Activated T-cell treated with anti-CD3 and anti-CD28 coated beads, Interleukin-2, amount 50 U/mL, for 48 hours (primary cell): ENCODE measurements at places on chromosomes 1 and 21.

DNA sequence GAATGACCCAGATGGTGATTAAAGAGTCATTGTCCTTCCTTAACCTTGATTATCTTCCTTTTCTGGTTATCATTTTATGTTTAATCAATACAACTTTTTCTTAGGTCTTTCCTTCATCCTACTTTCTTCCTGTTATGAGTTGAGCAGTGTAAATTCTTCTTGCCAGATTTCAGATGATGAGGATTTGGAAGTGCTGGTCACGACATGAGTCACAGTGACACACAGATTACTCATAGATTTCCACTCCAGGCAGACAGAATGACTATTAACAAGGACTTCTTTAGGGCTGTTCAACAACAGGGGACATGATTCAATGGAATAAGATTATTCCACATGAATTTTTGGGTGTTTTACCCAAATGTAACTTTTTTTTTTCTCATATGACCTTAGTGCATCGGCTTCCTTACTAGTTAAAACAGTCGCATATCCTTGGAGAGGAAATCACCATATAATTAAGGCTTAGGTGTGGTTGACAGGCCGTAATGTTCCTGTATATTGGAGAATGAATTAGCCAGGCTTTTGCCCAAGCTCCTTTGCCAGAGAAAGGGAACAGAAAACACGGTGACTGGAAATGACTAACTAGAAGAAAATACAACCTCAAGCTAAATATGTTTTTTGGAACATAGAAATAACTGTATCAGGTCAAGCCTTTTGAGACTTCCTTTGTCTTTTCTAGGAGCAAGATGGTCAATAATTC is 44.2 kb downstream of the PRRX1 start:
- DNase-seq: no peak

DNA sequence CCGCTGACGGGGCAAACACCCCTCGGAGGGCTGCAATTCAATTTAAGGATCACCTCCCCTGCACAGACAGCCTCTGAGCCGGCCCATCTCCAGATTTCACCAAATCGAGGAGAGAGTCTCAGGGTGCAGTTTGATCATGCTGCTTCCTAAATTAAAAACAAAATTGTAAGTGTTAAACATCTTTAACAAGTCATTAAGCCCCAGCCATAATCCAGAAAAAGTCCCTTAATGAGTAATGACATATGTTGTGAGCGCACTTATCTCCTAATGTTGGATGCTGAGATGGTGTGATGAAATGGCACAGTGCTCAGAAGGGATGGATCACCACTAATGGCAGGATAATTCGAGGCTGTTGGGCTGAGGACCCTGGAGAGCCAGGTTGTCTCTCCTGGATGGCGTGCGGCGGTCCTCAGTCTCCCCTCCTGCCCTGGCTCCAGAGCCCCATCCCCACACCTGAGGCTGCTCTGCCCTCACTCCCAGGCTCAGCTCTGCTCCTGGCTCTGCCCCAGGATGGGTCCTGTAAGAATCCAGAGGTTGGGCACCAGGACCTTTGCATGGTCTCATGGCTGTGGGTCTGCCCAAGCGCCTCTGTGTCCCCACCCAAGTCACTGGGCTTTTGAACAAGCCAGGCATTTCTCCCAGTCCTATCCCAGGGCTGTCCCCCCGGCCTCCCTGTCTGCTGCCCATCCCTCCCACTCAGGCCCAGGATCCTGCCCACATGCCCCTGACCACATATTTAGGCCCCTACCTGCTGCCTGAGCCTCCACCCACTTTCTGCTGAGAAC is 224.4 kb upstream of the POU3F1 start:
- no peak for DNase-seq

DNA sequence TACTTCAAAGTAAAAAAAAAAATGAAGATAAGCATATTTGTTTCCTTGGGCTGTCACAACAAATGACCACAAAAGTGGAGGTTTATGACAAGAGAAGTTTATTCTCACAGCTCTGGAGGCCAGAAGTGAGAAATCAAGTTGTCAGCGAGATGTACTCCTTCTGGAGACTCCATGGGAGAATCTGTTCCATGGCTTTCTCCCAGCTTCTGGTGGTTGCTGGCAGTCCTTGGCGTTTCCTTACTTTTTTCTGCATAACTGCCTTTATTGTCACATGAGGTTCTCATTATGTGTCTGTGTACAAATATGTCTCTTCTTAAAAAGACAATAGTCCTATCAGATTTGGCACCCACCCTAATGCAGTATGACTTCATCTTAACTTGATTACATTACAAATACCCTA is 398.3 kb downstream of the KCNT2 start:
- DNase-seq: no peak

GRCh38 chr1:53765657-53766056 is 26.7 kb upstream of the GLIS1 start:
- no peak for DNase-seq

GRCh38 chr1:7584643-7585042 is 186.5 kb upstream of the VAMP3 start:
- no peak for DNase-seq

DNA sequence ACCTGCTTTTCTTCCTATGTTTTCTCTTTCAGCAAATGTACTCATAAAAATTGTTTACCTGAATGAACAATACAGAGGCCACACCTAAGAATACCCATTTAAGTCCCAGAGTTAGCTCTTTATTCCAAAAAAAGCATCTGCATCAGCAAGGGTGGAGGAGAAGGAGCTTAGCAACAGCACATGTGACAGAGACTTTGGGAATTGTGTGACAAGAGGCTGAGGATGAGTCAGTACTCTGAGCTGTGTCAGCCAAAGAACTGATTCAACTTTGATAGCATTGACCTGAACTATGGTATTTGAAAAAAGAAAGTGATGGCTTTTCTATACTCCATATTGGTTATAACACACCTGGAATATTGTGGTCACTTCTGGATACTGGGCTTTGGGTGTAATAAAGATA is 162.7 kb downstream of the ZNF648 start:
- no peak for DNase-seq

DNA sequence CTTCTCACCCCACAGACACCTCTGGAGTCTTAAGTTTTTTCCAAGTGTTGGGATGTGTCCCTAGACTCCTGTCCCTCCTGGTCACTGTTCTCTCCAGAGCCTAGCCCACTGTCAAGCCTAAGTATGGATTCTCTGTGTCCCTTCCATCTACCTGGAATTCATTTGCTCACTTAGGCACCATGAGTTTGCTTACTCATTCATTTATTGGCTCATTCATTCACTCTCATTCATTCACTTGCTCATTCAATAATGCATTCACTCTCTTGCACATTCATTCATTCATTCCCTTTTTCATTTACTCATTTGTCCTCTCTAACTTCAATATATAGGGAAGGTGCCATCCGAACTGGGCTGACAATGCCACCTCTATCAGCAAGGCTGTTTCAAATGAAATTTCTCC is 1.6 kb downstream of the S100A16 start:
- no peak for DNase-seq
